ENCODE measurements at places on chromosomes 5 and 9. TPM values are rescaled to one million over a fixed set of nuclear protein-coding genes. Genes with fewer than 3 reads are reported as not detected.

GRCh38 chr5:126377424-126377823 is 45.8 kb upstream of the GRAMD2B start:
- no peak for DNase-seq

- no peak for DNase-seq
Observed at GRCh38 chr5:56733580-56733979, 81.8 kb upstream of the MAP3K1 start.

- DNase-seq: no peak
Observed at GRCh38 chr5:150624334-150625163, 15.9 kb upstream of the SYNPO start.

DNA sequence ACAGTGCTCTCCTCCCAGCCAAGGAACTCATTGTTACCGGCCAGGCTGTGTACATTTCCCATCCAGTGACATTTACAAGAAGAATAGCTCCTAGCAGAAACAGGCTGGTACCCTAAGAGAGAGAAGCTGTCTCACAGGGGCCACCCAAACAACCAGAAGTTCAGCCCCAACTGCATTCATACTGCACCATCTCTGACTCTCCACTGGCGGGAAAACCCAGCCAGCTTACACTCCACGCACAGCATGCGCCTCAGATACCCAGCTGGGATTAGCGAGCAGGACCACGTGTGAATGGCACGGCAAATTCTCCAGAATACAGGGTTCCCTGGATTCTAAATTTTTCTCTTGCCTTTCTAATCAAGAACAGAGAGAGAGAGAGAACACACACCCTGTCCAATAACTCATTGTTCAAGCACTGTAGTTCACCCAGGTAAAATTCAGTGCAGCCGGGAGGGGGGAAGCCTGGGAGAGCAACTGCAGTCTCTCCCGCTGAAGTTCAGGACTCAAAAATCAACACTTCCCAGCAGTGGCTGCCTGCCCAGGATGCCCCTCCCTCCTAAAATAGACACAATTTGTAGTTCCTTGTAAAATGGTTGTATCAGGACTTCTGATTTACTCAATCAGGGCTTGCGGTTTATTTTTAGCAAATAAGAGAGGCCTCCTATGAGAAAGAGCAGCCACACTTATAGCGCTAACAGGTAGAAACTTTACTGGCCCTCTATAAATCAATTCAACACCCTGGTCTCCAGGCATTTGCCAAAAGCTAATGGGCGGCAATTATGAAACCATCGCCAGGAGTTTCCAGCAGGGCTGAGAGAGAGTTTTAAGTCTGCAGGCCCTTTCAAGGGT is 2.2 kb downstream of the COL23A1 start:
- no peak for DNase-seq

GRCh38 chr9:121997791-121998190 is 95.3 kb downstream of the TTLL11 start:
- no peak for DNase-seq

- DNase-seq: peak; percentile 2
Observed at GRCh38 chr5:102937894-102938293, 182.0 kb downstream of the GIN1 start.

- DNase-seq: no peak
Observed at GRCh38 chr5:132054031-132054696, 6.3 kb upstream of the IL3 start.

GRCh38 chr5:151742870-151743294 is 15.5 kb downstream of the ATOX1 start:
- peak; percentile 69 for DNase-seq

DNA sequence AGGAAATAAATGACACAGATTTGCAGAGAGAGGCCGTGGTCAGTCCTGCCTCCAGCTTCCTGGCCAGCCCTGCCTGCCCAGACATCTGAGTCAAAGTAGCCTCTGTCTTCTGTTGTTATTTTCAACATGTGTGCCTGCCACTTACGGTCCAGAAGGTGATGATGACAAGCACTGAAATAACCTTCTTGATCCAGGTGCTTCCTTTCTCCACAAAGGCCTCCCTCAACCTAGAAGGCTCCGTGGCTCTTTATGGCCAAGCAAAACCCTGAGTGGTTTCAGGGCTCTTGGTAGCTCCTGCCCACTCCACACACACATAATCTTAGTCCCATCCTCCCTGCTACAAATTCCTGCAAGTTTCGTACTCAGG is 34.1 kb upstream of the SLC6A19 start:
- no peak for DNase-seq

- peak; percentile 92 for DNase-seq
Observed at GRCh38 chr9:80995759-80996158, 693.6 kb downstream of the TLE1 start.

DNA sequence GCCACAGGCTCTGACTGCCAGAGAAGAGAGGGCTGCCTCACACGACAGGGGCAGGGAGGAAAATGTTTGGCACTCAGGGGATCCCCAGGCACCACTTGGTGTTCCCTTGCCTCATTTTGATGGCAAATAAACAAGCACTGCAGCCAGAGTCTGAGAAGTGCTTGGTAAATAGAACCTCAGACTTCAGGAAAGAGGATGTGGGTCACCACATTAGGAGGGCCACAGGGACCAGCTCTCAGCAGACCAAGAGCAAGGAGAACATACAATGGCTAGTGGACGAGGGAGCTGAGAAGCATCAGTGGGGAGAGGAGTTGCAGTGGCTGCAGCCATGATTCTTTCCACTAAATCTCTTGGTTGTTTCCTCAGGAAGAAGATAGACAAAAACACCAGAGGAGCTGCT is 413.9 kb downstream of the GADD45G start:
- DNase-seq: no peak

GRCh38 chr9:131517761-131518190 is 13.3 kb downstream of the UCK1 start:
- no peak for DNase-seq

The SPATA31E1 gene
- not detected for total RNA-seq

The LRRC8A gene
- total RNA-seq: 152 TPM

The HRCT1 gene
- total RNA-seq: 0.34 TPM

The CORO2A gene
- total RNA-seq: 39.3 TPM

The PDZD2 gene
- total RNA-seq: 14.5 TPM

All from foreskin keratinocyte (primary cell).